ENCODE measurements at places on chromosomes 5 and 9.

GRCh38 chr5:30581198-30581935 is 612.1 kb upstream of the CDH6 start:
- no peak for DNase-seq

- no peak for DNase-seq
These were observed 264.8 kb downstream of the CSNK1G3 start for GRCh38 chr5:123776761-123777160.

- no peak for DNase-seq
These were observed 5.1 kb downstream of the TEX48 start for GRCh38 chr9:114676901-114677300.

DNA sequence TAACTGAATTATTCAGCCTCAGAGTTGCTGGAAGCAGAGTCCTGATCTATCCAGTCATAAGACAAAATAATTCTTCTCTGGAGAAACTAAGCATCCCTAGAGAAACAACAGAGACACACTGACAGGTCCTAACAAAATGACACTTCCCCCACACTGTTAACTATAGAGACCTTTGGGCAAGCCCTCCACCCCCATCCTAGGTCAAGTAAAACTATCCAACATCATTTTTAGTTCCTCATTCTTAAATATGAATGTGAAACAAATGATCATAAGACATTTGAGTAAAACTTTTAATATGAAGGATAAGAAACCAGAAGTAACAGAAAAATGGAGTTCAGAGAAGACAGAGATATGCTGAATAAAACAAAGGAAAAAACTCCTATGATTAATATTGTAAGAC is 30.9 kb downstream of the CNTLN start:
- DNase-seq = no peak

DNA sequence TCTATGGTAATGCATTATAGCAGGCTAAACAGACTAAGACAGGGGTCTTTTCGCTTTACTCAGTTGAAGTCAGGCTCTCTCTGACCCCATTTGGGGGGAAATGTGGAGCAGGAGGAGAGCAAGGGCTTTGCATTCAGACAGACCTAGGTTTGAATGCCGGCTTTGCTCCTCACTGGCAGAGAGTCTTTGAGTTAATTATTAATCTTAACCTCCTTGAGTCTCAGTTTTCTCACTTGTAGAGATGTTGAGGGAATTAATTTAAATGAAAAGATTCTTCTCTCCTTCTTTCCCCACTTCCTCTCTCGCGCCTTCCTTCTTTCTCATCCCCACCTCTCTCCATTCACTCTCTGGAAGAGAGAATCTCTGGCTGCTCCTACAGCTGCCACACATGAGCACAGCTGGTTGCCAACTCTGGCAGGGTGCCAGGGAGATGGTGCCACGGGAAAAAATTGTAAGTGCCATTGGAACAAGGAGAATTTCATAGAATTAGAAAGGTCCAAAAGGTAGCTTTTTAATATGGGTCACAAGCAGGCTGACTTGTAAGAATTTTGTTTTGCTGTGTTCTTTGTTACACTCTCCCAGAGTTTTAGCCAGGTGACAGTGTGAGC is 25.2 kb upstream of the GLRA1 start:
- DNase-seq = no peak

- DNase-seq = no peak
These were observed 70.6 kb downstream of the DPYSL3 start for GRCh38 chr5:147439254-147439653.

DNA sequence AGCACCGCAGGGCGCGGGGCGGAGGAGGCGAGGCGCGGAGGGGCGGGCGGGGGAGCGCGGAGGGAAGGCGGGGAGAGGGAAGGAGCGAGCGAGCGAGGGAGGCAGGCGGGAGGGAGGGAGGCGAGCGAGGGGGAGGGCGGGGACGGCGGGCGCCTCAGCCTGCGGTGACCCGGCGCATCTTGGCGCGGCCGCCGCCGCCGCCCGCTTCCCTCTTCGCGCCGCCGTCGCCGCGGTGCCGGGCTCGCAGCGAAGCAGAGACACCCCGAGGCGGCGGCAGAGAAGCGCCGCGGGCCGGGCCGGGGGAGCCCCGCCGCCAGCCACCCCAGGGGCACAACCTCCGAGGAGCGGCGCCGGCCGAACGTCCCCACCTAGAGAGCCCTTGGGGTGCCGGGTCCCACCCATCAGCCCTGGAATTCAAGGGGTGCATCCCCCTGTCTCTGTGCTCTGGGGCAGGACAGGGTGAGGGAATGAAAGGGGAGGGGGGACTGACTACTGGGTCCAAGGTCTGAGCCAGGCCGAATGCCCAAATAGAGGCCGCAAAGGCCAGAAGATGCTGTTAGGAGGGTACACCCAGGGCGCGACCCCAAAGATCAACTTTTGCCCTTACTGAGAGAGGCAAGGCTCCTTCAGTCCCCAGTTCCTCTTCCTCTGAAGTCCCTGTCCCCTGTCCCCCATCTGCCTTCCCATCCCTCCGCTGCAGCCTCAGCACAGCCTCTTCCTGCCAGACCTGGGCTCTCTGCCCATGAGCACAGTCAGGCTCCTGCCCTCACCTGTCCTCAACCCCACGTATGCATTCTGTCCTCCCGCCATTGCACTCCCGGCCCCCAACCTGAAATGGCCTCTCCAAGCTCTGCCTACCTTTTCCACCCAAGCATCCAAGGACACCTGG is at the start of gene ADAMTS2:
ADAMTS2 (minus strand) TSS at position 29 of the 889 bp plus-strand sequence. CDS start 133 bp downstream, outside the sequence.
- DNase-seq = no peak

DNA sequence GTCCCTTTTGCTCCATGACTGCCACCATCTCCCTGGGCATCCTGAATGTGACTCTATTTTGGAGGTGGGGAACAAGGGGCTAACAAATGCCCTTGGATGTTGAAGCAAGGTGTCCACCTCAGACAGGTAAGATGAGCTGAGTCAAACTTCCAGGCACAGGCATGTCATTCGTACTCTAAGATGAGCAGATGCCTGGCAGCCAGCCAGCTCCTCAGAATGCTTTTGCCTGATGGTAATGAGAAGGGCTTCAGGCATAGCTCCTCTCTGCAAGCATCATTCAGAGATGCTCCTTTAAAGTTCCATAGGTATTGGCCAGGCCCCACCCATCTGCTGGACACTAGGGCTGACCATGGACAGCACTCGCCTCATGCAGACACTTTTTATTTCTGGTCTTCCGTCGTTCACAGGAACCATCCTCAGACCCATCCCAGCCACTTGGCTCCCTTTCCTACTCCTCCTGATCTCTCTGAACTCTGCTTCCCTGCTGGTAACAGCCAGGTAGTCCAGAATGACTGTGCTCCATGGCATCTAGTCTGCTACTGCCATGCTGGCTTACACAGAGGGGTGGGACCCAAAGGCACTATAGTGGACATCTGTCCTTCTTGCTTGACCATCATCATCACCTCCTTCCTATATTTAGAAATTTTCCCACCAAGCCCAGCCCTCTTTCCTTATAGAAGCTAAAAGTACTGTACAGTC is 118.8 kb downstream of the GLIS3 start:
- DNase-seq = no peak

All from GM19239 (cell line).